ENCODE measurements at places on chromosomes 6 and 20.

DNA sequence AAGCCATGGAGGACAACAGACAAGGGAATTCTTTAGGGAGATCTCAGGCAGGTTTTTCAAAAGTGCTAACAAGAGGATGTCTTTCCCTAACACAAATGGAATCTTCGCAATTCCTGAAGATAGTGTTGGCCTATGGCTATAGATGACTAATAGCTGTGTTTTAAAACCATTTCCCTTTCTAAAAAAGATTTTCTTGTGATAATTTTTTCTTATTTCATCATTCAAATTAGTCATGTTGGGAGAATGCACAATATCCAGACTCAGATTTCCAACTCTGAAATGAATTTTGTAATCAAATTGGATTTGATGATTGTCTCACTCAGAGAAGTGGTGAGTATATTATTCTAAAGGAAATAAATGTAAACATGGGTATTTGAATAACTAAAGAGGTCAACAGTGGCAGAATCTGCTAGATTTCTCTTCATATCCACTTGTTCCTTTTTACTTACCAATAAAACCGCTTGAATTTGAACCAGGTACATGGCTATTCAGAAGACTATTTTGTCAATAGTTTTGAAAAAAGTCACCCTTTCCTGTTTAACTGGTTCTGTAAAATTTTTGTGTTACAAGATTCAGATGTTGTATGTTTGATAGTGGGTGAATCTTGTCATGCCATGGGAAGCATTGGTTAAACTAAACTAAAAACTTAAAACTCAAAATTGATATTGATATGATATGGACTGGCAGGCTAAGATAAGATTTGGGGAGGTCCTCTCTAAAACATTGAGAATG lies 1223.7 kb upstream of the EYS start:
- no peak for DNase-seq

GRCh38 chr6:45377043-45377553 lies 636 bp downstream of the SUPT3H start:
- DNase-seq = no peak

DNA sequence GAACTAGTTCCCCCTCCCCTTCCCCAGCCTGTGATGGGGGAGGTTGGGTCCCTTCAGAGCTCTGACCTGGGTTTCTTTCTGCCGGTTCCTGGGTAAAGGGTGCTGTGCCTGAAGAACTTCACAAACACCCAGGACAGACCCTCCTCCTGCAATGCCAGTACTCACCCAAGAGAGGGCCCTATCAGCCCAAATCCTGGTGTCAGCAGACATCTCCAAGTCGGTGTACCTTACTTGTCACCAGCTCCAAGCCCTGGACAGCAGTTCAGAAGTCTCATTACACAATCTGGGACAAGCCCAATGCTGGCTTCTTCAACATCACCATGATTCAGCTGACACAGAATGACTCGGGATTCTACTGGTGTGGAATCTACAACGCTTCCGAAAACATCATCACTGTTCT lies 467 bp downstream of the TREML4 start:
- DNase-seq = no peak

GRCh38 chr20:58231683-58232082 lies 3.2 kb upstream of the ANKRD60 start:
- peak; percentile 67 for DNase-seq

- no peak for DNase-seq
Measured at GRCh38 chr6:52887910-52888524, 21.5 kb downstream of the GSTA3 start.

DNA sequence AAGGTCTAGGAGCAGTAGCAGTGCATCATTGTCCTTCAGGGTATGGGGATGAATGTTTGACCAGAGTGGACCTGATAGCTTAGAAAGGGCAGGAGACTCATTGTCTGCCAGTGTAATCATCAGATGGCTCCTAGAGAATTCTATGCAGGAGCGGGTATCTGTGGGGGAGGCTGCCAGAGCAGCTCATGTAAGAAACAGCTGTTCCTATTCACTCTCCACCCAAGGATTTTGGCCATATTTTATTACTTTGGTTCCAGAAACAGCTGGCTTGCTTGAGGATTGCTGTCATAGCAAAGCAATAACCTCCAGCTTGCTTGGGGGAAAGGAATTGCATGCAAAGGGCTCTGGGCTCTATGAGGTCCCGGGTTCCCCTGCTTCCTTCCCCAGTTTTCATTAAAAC lies 44.1 kb downstream of the RALY start:
- DNase-seq = peak; percentile 73

GRCh38 chr6:135722190-135722589 lies 129.3 kb upstream of the PDE7B start:
- DNase-seq = no peak

GRCh38 chr20:6533351-6533750 lies 234.1 kb upstream of the BMP2 start:
- no peak for DNase-seq

GRCh38 chr6:129699659-129700058 lies 10.3 kb downstream of the ARHGAP18 start:
- no peak for DNase-seq

- no peak for DNase-seq
Measured at GRCh38 chr20:51091406-51092195, 68.7 kb upstream of the KCNG1 start.

DNA sequence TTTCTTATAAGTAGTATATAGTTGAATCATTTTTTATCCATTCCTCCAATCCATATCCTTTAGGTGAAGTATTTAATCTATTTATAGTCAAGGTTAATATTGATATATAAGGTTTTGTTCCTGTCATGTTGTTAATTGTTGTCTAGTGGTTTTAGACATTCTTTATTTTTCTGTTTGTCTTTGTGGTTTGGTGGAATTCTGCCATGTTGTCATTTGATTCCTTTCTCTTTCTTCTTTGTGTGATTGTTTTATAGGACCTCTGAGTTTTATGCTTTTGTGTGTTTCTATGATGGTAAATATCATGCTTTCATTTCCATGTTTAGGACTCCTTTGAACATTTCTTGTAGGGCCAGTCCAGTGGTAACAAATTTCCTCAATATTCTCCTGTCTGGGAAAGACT lies 450.3 kb upstream of the BTBD3 start:
- no peak for DNase-seq
